ENCODE measurements at places on chromosomes 13 and 19.
A peak's percentile ranks its signal among the peaks of the same experiment; 100 is the strongest.

- no peak for DNase-seq
Measured at GRCh38 chr13:49878682-49879081, 57.5 kb downstream of the SPRYD7 start.

DNA sequence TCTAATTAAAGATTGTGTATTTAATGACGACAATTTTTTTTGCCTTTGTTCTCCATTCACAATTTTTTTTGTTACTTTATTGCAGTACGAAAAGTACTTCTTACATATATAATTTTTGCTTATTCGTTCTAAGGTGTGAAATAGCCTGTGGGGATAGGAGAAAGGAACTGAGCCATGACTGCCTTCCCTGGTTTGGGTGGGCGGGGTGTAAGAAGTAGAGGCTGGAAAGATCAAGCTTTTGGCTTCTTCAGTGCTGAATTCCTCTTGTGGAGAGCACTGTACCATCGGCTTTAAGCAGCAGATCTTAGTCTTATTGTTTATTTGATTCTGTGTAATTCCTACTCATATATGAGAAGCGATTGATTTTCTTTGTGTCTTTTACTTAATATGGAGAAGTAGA lies 115.8 kb downstream of the NBEA start:
- DNase-seq, result no peak

GRCh38 chr13:103403148-103403740 lies 337.0 kb upstream of the SLC10A2 start:
- no peak for DNase-seq

DNA sequence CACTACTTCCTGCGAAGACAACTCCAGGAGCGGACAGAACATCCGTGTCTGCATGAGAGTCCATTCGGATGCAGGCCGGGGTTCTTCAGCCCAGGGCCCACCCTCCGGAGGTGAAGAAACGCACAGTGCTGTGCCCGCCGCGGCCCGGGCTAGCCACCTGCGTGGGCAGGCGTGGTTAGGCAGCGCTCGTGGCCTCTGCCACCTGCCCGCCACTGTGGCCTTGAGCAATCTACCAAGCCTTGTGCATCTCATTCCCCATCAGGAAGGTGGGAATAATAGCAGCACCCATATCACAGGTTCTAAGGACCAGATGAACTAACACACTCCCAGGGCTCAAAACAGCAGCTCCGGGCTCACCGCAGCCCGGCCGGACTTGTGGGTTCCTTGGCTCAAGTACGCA lies 26.7 kb upstream of the PABPC3 start:
- no peak for DNase-seq

DNA sequence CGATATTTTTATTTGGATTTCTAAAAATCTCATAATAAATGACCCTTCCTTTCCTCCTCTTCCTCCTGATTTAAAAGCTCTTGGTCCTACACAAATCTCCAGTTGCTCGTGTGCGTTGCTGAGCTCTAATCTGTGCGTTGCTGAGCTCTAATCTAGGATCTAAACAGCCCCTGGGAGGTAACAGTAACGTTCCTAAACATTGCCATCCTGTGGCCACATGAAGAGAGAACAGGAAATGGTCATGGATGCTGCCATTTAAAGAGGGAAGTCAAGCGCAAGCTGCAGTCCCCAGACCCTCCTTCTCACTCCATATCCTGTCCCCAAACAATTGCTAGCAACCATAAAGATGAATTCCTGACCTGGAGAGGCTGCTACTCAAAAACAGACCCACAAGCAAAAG lies 170.8 kb downstream of the NUFIP1 start:
- DNase-seq, result no peak

DNA sequence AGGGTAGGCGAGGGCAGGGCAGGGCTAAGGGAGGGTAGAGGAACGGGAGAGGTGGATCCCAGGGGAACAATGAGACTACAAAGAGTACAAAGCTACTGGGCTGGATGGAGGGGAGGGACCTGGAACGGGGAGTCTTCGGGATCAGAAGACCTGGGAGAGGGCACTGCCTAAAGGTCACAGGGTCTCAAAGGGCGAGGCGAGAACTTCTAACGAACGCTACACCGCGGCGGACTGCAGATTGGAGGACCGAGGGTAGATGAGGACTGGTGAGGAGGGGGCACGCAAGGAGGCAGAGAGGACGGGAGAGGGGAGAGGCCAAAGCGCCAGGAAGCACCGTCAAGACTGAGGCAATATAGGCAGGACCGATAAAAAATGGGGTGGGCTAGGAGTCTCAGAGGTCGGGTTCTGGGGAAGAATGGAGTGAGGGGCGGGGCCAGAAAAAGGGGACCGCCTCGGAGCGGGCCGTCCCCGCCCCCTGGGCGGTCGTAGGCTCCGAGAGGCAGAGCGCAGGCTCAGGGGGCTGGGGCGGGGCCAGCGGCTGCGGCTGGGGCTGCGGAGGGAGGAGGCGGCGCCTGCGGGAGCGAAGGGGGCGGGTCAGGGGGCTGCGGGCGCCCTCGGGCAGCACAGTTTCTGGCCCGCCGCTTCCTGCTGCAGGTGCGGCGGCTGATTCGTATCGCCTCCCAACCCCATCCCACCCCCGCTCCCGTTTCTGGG lies 1.3 kb upstream of the KCNC3 start:
- peak; percentile 89 for DNase-seq

DNA sequence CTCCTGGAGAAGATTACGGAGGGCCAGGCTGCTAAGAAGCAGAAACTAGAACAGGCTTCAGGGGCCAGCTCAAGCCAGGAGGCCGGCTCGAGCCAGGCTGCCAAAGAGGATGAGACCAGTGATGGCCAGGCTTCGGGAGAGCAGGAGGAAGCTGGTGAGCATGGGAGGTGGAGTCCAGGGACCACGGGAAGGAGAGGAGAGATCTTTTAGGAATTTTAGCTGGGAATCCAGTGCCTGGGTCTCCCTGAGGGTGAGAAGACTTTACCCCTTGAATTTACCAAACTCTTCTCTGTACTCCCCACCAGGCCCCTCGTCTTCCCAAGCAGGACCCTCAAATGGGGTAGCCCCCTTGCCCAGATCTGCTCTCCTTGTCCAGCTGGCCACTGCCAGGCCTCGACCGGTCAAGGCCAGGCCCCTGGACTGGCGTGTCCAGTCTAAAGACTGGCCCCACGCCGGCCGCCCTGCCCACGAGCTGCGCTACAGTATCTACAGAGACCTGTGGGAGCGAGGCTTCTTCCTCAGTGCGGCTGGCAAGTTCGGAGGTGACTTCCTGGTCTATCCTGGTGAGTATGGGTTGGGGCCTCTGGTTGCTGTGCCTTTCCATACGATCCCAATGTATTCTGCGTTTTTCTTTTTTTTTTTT lies 824 bp downstream of the TSEN34 start:
- no peak for DNase-seq

GRCh38 chr13:35016362-35017112 lies 74.5 kb downstream of the NBEA start:
- DNase-seq, result no peak

DNA sequence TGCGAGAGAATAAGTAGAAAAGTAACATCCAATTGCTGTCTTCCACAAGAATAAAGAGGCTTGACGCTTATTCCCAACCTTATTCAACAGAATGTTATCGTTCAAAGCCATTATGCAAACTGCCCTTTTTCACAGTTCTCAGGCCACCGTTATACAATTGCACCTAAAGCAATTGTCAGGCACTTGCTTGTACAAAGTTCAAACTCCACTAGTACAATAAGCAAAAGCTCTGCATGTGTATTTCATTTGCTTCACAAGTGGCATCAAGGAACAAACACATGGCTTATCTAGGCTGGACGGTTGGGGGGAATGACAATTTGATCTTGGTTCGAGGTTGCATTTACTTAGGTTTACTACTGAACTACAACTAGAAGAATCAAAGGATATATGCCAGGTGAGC lies 815.6 kb downstream of the EFNB2 start:
- DNase-seq, result no peak

GRCh38 chr13:76570510-76570971 lies 315.7 kb downstream of the KCTD12 start:
- DNase-seq, result no peak

DNA sequence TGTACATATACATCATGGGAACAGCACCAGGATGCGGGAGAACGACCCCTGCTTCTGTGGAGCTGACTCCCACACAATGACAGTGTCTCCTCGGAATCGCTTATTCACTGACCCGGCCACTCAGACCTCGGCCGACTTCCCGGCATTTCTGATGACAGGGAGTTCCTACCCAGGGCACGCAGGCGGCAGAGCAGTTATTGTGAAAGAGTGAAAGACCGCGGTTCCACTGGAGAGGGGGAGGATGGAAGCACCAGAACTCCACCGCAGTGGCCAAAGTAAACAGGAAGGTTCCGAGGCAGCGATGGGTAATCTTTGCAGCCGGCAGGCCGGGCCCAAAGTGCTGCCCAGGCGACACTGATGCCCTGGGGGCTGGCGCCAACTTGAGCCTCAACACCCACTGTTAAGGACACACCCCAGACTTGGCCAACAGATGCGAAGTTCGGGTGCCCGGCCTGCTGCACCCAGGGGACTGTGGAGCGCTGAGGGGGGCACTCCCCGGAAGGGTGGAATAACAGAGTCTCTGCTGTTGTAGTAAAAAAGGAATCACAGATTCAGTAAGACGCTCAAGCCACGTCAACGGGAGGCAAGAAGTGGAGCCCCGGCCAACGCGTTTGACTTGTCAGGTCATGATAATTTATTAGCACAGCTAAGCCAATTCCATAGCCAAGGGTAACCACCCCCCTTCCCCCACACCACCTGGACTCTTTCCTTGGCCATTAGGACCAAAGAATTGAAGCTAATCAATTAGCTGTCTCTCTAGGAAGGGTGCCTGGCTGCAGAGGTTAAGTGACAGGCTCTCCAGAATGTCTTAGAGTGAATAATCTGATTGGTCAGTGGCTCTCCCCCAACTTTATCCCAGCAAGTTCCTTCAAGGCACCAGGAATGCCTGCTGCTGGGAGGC lies 5.8 kb downstream of the MLLT1 start:
- no peak for DNase-seq

DNA sequence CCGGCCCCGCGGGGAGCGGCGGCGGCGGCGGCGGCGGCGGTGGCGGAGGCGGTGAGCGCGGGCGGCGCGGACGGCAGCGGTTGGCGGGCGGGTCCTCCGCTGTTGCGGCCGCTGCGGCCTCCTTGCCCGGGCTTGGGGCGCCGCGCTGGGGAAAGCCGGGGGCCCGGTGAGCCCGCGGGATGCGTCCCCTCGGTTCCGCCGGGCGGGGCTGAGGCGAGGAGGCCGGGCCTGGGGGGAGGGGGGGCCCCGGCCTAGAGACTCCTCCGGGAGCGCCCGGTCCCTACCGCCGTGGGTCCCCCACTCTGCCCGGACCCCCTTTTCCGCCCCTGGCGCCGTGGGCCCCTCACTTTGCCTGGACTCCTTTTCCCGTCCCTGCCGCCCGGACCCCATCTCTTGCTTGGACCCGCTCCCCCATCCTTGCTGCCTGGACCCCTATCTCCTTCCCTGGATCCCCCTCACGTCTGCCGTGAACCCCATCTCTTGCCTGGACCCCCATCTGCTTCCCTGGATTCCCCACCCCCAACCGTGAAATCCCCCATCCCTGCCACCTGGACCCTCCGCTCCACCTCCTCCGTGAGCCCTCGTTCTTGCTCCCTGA lies 28.6 kb upstream of the NDUFS7 start:
- no peak for DNase-seq

GRCh38 chr19:10183926-10184325 lies 10.8 kb downstream of the DNMT1 start:
- no peak for DNase-seq

DNA sequence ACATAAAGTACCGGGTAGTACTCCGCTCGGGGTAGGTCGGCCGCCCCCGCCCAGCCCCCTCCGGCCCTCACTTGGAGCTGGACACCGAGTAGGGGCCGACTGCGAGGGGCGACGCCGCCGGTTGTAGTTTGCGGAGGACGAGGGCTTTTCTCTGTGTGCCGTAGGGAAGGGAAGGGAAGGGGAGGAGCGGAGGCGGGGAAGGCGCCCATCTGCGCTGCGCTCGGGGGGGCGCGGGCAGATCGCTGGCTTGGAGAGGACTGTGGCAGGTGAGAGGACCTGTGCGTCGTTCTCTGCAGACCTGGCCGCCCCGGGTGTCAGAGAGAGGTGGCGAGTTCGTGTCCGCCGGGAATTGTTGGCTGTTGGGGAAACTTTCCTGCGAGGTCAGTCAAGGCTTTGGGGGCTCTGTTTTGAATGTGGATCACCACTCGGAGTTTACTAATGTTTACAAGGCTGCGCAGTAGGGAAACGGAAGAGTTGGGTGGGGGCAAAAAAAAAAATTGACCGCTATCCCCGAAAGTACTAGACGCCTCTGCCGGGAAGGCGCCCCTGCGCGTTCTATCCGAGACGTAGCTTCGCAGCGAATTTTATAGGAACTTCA lies 1.4 kb downstream of the ING1 start:
- DNase-seq, result no peak

DNA sequence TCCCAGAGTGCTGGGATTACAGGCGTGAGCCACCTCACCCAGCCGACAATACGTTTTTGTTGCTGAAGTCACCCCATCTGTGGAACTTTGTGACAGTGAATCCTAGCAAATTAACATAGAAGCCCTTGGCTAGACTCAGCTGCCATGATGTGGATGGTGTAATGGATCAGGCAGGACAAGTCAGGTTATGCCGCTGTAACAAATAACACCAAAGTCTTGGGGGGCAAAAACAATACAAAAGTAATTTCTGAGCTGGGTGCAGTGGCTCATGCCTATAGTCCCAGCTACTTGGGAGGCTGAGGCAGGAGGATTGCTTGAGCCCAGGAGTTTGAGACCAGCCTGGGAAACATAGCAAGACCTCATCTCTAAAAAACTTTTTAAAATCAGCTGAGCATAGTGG lies 29.3 kb downstream of the PNPLA6 start:
- DNase-seq, result no peak

DNA sequence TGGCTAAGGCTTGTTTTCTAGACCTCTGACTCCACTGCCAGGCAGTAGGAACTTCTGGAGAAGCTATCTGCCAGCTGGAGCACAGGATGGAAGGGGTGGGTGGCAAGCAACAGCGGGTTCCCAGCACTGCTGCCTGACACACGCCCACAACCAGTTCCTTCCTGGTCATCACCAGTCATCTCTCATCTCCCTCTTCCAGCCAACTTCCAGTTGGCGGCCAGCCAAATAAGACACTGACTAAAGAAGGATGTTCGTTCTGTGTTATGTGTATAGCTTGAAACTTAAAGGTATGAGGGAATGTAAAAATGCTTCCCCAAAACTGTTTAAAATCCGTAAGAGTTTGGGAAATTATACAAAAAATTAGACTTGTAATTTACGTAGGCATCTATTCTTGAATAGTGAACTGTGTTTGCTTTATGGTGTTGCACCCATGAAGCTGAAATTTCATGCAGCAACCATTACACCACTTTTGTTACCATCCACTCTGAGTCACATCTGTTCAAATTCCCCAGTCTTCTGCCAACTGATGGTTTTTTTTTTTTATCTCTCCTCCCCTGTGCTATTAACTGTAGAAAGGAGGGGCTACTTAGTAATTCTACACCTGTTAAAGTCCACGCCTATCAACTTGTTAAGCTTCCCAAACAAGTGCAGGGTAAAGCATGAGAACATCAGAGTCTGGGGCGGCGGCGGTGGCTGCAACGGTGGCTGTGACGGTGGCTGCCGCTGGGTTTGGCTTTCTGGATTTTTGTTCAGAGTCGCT lies 86.2 kb upstream of the FRY start:
- DNase-seq, result no peak

GRCh38 chr19:47511128-47511517 lies 3.7 kb downstream of the NAPA start:
- DNase-seq, result no peak
